ENCODE measurements at places on chromosomes 1 and 21.

GRCh38 chr1:60655679-60656355 is 426.5 kb upstream of the NFIA start:
- no peak for DNase-seq

GRCh38 chr1:167090314-167090942 is at the start of gene GPA33:
GPA33 (minus strand) TSS chr1:167090377; CDS start chr1:167090287, 90 bp downstream.
- DNase-seq, result no peak

GRCh38 chr1:113392541-113393128 is 2.3 kb downstream of the MAGI3 start:
- DNase-seq, result no peak

- no peak for DNase-seq
Measured at GRCh38 chr1:231899713-231900435, 273.3 kb downstream of the DISC1 start.

Measured in AG08396 (cell line).